ENCODE measurements at places on chromosomes 11 and 22.

GRCh38 chr11:12581416-12581815, 92.8 kb upstream of the TEAD1 start:
- DNase-seq, result no peak

- DNase-seq, result no peak
Observed at GRCh38 chr11:120132645-120133185, 5.2 kb downstream of the TRIM29 start.

- DNase-seq, result no peak
Observed at GRCh38 chr22:39931251-39931650, 28.9 kb upstream of the TMA7B start.

- DNase-seq, result no peak
Observed at GRCh38 chr22:47599753-47600152, 837.3 kb downstream of the TBC1D22A start.

- no peak for DNase-seq
Observed at GRCh38 chr11:123233280-123233974, 38.4 kb upstream of the CLMP start.

DNA sequence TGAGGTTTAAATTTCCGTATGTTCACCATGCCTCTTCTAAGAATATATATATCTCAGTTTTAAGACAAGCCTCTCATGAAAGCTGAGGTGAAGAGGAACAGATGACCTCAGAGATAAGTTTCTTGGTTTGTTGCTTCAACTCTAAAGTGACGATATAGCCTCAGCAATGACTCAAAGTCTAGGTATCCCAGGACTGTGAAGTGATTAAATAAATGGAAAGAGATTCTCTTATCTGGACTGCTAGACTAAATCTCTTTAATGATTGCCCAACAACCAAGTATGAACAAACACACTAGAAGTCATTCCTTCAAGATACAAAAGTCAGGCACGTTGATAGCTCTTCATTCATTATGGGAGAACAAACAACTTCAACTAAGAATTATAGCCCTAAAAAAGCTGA, 15.3 kb downstream of the CADM1 start:
- DNase-seq, result no peak

DNA sequence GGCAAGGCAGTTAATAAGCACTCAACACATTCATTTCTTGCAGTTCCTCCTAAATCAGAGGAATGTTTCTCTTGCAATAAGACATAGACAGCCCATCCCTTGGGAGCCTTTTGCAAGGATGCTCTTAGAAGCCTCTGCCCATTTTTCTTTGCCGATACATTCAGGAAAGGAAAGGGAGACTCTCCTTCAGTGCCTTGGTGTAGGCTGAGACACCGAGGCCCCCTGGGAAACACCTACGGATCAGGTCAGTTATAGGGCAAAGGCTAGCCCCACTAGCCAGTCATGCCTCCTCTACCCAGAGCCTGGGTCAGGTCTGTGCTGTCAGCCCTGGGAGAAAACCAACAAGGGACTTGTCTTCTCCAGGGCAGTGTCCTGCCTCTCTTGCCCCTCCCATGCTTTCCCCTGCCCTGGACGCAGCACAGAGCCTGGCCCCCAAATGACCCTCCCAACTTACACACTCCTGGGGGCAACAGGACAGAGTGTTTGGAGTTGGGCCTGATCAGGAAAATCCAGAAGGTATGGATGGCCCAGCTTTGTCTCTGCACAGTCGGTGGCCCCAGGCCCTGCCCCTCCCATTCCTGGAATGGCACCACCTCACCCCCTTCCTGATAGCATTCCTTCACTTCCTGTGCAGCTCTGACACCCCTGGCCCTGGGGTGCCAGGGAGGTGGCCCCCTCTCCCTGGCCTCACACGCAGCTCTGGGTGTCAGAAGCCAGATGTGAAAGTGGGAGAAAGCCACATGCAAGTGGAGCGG, 18.3 kb downstream of the ANKK1 start:
- no peak for DNase-seq

DNA sequence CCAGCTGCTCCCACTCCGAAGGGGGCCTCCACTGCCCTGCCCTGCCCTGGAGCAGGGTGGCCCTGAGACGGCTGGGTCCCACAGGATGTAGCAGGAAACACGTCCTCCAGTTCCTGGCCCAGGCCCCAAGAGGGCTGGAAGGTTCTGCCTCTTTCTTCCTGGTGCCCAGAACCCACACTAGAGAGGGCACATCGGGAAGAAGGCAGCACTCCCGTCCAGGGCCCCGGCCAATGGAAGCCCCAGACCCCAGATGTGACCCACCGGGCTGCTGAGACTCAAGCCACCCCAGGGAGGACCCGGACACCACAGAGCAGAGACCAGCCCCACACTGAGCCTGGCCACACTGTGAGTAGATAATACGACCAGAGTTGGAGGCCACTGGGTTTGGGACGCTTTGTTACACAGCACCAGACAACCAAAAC, 71.2 kb downstream of the CELSR1 start:
- no peak for DNase-seq

DNA sequence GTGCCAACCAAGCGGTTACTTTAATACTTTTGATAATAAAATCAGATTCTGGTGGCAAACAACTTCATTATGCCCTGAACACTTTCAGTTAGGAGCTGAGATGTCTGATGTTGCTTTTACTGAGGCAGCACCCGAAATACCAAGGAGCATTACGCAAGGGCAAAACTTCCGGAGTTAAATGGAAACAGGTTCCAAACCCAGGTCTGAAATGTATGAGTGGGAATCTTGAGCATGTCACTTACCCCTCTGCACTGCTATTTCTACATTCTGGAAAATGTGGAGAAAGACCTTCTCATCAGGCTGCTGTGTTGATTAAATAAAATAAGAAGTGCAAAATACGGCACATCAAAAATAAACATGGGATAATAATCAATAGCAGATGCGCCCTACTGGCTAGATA, 315.1 kb downstream of the LARGE1 start:
- DNase-seq, result no peak

DNA sequence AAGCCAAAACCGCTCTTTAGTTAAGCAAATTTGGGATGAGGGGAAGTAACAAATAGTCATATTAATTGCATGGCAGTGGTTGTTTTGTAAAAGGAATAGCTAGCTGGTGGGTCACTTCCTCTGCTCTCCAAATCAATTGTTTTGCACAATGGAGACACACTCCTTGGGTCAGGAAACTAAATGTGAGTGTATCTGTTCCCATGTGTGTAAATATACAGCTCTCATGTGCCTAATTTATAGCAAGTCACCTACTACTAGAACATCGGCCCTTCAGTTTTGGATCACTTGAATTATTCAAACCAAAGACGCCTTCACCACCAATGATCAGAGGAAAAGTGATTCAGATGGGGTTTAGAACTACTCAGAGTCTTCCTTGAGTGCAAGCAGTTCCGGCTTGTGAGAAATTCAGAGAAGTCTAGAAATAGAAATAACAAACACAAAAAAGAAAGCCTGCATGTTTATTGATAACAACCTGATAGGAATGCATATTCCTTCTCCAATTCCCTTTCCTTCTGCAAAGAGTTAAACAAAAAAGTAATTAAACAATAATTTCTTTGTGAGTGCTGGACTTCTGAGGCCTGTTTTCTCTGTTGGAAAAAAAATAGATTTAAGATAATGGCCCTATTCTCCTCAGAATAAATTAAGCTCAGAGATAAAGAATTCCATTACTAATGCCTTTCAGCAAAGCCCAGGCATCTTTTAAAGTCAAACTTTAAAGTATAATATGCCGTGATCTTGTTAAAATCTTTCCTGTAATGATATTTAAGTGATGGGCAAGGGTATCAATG, 100.4 kb downstream of the KIRREL3 start:
- no peak for DNase-seq

DNA sequence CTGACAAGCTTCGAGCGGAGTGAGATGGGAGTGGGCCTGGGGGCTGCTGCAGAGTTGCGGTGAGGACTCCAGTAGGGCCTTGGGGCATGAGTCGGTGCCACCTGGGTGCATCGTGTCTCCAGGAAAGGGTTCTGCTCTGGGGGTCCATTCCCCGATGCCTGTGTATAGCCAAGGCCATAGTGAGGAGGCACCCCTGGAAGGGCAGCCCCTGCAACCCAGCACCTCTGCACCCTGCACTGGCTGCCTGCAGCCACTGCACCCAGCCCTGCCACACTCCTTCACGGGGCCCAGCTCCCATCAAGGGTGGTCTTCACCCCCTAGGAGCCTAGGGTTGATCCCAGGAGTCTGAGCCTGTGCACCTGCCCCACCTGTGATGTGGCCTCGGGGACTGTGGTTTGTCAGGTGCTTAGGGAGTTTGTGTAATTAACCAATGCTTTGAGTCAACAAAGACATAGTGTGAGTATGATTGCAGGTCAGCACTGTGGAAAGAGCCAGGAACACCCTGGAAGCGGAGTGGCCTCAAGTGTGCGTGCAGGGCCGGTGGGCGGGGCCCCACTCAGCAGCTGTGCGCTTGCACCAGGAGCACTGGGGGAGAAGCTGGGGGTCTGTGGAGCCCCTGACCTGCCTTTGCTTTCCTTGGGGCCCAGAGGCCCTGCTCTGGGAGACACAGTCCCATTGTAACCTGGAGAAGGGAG, 1299.3 kb downstream of the BRD1 start:
- DNase-seq, result no peak

GRCh38 chr11:64247729-64248531, 1.2 kb upstream of the PPP1R14B start:
- DNase-seq, result no peak

DNA sequence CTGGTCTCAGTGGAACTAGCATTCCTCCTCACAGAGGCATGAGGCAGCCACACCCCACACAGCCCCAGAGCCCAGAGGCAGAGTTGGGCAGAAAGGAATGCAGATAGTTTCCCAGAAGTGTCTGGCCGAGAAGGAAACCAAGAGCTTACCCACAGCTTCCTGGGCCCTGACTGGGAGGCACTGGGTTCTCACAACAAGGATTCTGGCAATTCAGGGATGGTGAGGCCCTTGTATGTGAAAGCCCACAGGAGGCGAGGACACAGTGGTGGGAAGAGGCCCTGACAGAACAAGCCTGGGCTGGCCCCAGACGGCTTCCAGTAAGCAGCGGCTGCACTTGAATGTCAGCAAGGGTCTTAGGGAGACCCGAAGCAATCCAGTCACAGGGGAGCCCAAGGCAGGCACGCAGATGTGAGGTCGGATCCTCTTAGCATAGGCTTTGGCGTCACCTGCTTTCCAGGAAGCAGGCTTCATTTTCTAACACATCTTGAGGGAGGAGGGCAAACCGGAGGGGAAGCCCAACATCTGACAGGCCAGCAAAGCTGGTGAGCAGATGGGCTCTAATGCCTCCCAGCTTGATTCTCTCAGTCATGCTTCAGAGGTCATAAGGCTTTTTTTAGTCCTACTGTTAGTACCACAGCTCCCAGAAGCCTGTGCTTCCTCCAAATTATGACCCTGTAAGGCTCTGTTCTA, 78.3 kb upstream of the AKIP1 start:
- no peak for DNase-seq

- no peak for DNase-seq
Observed at GRCh38 chr22:28948424-28948823, 65.1 kb downstream of the ZNRF3 start.

DNA sequence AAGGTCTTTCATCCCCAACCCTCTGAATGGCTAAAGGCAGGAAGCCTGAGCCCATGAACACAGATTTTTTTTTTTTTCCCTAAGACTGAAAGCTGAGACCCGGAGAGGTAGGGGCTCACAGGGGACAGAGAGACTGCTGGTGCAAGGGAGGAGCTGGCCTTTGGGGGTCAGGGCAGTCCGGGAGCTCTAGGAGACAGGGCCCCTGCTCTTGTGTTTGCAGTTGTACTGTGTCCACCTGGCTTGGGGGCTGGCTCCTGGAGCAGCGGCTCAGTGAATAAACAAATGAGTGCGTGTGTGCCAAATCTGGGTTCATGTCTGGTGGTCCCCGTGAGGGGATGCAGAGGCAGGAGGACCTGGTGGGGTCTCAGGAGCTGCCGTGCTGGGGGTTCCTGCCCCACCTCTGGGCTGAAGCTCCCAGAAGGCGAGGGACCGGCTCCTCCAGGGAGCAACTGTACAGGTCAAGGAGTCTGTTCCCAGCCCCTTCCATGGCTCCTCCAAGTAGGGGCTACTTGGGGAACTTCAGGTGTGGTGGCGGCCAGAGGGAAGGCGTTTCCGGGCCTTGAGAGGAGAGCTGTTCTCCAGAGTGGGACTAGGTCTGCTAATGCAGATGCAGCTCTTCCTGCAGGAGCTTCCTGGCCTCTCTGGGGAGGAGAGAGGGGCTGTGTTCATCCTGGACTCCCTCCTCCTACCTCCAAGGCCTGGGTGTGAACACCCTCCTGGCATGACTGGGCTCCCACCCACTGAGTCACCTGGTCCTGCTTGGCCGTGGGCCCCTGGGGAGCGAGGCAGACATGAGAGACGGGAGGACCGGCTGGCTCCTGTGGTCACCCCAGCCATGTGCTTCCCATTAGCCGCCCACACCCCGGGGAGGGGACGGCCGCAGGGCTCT, 57.6 kb downstream of the FBXO7 start:
- DNase-seq, result peak; percentile 52

DNA sequence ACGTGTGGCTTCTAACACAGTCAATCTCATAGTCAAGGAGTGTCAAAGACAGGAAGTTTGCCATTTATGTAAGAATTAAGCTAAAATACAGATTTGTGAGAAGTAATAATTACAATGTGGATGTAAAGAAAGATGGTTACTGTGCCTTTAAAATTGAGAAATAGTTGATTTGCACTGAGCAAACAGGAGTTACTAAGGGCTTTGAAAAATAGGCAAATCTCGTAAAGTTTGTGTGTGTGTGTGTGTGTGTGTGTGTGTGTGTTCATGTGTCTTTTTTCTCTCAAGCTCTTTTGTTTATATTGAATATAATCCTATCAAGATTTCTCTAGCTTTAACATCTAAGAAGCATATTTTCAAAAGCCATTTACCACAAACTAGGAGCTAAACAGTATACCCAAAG, 2284.5 kb downstream of the LRRC4C start:
- DNase-seq, result no peak

DNA sequence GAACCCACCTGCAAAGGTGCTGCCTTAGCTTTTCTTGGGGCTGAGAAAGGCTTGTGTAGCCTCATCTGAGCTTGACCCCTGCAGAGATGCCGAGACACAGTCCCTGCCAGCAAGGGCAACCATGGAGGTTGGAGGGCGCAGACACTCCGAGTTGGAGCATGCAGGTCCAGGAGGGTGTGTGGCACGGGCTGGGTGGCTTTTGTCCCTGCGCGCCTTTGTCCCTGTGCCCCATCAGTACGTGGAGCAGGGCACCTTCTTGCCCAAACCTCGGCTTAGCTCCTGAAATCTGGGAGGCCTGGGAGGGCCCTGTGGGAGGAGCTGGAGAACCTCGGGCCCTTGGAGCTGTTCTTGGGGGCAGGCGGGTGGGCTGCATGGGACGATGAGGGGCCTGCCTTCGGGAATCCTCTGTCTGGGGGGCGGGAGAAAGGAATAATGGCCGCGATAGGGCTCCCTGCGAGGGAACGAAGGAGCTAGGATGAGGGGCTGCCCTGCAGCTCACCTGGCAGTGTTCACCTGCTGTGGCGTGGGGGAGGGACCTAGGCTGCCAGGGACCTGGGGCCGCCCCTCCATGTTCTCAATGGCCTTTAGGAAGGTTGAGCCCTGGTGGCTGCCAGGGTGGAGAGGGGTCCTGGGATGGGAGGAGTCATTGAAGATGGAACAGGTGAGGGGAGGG, 3.4 kb downstream of the BRSK2 start:
- no peak for DNase-seq

DNA sequence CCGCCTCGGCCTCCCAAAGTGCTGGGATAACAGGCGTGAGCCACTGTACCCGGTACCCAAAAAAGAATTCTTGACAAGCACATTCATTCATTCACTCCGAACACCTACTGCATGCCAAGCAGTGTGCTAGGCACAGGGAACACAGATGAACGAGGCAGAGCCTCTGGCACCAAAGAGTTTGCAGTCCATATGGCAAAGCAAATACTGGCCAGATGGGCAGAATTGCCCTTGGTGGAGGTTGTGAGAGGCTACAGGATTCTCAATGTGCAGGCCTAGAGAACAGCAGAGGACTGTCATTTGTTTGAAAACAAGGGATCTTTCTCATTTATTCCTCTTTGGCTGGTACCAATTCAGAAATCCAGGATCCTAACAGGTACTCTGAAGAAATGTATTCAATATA, 27.5 kb upstream of the MTCH2 start:
- DNase-seq, result no peak

All from NB4 (cell line).